ENCODE measurements at places on chromosomes 5 and 9.
A peak's percentile ranks its signal among the peaks of the same experiment; 100 is the strongest.

- DNase-seq, result no peak
Observed at GRCh38 chr5:180212363-180213255, 3.6 kb upstream of the RASGEF1C start.

DNA sequence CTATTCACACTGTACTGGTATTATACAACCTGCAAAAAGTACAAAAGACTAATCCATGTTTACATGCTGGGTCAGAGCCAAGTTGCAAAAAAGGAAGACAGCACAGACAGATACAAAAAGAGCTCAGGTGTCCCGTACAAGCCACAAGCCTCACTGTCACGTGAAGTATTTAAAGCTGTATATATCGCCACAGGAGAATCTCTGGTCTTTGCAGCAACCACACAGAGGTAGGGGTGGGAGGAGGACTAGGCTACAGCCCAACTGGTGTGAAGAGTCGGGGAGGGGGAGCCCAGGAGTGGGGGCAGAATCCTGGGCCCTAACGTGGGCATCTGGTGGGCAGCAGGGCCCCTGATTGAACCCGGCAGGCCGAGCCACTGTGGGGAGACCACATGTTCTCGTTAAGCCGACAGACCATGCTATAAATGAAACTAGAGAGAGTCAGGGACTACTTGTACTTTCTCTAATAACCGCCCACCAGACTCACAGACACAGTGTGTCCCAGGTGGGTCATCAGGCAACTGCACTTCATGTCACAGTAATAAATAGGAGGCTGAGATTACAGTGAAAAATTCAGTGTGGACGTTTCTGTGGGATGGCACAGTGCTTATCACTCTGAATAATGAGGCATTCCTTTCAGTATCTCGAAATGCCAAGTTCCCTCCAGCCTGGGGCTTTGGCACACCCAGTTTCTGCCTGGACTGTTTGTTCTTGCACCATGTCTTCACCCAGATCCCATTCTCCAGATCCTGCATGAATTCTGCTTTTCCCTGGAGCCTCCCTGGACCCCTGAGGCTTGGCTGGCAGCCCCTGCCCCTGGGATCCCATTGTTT is 79.3 kb upstream of the SH3PXD2B start:
- no peak for DNase-seq

GRCh38 chr5:75529185-75529584 is 17.5 kb downstream of the POLK start:
- DNase-seq, result no peak

DNA sequence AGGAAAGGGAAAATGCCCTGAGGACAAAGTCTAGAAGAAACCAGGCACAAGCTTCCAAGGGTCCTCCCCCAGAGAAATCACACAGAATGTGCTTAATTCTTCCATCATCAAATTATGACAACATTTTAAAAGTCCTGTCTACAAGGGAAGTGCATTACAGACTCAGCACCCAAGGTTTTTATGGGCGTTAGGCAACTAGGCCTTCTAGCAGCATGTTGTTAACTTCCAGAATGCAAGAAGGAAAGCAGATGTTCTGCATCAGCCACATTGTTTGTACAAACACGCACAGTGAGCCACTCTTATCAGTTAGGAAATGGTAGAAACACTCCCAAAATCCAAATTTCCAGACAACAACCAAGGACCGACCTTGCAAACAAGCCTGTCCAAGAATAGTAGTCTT is 26.5 kb downstream of the SMC5 start:
- DNase-seq, result no peak

DNA sequence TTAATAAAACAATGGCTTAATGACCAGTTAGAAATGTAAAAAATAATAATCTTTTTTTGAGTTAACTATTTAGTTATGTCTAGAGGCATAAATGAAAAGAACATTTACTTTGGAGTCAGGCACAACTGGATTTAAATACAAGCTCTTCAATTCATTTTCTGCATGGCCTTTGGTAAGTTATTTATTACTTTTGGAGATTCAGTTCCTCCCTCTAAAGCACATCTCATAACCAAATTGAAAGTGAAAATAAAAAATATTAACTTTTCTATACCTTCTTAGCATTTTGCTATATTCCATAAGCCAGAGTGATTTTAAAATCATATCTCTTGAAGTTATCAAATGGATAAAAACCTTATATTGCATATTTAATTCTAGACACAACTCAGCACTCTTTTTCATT is 434.9 kb upstream of the SMARCA2 start:
- DNase-seq, result no peak

- peak; percentile 1 for DNase-seq
Observed at GRCh38 chr5:180960209-180960608, 28.4 kb upstream of the BTNL3 start.

DNA sequence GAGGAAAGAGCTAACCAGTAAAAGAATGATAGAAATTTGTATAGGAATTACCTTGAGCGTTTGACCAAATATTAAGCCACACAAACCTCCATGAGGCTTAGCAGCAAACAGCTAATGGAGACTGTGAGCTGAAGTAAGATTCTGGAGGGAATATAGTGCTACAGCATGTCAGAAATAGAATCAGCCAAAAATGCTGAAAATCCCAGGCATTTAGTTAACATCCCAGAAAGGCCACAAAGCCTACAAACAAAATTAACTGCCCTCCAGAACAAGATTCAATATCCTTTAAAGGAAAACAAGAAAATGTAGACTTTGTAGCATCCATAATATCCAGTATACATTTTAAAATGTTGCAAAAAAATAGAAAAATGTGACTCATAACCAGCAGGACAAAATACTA is 257.8 kb upstream of the TUSC1 start:
- peak; percentile 59 for DNase-seq

Data from fibroblast of skin of scalp (primary cell).